ENCODE measurements at places on chromosomes 1 and 21. TPM values are rescaled to one million over a fixed set of nuclear protein-coding genes. Genes with fewer than 3 reads are reported as not detected.
A peak's percentile ranks its signal among the peaks of the same experiment; 100 is the strongest.

DNA sequence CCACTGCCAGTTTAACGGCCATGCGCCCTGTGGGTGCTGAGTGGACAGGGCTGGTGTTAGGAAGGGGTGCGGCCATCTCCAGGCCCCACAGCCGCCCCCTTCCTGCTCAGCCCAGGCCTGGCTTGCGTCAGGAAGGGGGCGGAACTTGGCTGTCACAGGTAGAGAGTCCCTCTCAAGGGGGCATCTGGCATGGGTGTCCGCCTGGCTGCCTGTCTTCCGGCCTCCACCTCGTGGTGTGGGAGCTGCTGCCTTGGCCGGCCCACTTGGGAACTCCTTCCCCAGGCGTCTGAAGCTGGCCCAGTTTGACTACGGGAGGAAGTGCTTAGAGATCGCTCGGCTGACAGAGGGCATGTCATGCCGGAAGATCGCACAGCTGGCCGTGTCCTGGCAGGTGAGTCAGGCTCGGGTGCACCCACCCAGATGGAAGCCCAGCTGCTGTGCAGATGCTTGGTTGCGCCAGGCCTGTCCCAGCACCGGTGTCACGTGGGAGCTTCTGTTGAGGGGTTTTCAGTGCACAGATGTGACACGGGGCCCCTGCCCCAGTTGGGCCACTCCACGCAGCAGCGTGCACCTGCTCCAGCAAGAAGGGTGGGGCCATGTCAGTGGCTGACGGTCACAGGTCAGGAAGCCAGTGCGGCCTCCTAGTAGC lies 9.1 kb upstream of the ATAD3B start:
- peak; percentile 52 for DNase-seq

DNA sequence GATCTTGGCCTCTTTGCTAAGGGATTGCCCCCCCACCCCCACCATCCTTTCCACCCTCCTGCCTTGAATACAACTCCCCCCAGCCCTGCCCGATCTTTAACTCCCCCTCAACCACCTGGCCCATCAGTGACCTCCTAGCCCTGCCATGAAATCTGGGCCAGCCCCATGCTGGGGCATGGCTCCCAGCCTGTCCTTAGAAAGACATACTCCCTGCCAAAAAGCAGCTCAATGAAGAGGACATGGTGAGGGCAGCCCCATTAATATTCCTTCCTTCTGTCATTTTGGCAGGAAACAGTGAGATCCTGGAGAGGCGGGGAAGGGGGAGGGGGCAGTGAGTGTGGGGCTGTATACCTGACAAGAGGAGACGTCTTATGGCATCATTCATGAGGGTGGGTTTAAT lies 66.8 kb upstream of the DISP3 start:
- DNase-seq: no peak

DNA sequence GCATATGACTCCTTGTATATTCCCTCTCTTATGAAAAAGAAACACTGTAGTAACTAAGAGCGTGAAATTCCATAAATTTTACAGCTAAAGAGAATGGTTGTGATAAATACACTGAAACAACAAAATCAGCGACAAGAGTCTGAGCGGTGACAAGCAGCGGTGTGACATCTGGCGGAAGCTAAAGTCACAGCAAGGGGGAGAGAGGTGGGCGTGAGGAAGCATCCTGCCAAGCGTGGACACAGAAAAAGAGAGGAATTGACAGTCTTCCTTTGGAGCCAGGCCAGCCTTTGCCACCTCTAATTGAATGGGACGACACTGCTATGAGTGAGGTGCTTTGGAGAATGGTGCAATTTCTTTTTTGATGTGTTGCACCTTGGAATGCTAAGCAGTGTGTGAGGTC lies 25.9 kb downstream of the PSMB2 start:
- no peak for DNase-seq

- DNase-seq: no peak
Observed at GRCh38 chr1:22738069-22738435, 27.4 kb downstream of the EPHB2 start.

GRCh38 chr1:37073152-37073853 lies 39.0 kb upstream of the GRIK3 start:
- DNase-seq: no peak

- no peak for DNase-seq
Observed at GRCh38 chr1:64309431-64309831, 106.0 kb downstream of the UBE2U start.

DNA sequence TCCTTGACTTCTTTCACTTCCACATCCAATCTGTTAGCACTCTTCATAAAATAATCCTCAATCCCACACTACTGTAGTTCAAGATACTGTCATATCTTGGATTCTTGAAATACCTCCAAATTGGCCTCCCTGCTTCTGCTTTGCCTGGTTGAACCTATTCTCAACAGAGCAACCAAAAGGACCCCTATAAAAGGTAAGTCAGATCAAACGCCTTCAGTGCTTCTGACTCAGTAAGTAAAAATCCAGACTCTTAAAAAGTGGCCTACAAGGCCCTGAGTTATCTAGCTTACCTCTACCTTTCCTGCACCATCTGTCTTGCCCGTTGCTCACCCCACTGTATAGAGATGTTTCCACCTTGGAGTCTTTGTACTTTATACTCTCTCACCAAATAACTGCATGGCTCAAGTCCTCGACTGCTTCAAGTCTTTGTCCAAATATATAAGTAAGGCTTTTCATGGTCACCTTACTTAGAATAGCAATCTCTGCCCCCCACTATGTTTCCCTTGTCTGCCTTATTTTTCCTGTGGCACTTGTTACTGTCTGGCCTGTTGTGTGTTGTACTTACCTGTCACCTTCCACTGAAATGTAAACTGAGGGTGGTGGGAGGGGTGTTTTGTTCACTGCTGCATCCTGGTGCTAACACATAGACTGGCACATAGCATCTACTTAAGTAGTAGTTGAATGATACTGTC lies 5.1 kb upstream of the PIGV start:
- no peak for DNase-seq

GRCh38 chr1:114195819-114196218 lies 42.1 kb upstream of the SYT6 start:
- no peak for DNase-seq

GRCh38 chr1:206674745-206675175 lies 9.9 kb upstream of the MAPKAPK2 start:
- DNase-seq: no peak

DNA sequence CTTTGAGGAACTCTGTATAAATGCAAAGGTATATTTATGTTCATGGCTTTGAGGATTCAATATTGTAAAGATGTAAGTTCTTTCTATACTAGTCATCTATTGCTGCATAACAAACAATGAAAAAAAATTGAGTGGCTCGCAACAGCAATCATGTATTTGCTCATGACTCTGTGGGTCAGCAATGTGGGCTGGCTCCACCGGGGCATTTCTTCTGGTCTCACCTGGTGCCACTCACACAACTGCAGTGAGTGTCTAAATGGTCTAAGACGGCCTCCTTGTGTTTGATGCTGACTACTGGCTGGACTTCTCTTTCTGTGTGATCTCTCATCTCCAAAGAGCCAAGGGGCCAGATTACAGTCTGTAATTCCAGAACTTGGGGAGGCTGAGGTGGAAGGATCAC lies 45.1 kb upstream of the EXO1 start:
- DNase-seq: no peak

DNA sequence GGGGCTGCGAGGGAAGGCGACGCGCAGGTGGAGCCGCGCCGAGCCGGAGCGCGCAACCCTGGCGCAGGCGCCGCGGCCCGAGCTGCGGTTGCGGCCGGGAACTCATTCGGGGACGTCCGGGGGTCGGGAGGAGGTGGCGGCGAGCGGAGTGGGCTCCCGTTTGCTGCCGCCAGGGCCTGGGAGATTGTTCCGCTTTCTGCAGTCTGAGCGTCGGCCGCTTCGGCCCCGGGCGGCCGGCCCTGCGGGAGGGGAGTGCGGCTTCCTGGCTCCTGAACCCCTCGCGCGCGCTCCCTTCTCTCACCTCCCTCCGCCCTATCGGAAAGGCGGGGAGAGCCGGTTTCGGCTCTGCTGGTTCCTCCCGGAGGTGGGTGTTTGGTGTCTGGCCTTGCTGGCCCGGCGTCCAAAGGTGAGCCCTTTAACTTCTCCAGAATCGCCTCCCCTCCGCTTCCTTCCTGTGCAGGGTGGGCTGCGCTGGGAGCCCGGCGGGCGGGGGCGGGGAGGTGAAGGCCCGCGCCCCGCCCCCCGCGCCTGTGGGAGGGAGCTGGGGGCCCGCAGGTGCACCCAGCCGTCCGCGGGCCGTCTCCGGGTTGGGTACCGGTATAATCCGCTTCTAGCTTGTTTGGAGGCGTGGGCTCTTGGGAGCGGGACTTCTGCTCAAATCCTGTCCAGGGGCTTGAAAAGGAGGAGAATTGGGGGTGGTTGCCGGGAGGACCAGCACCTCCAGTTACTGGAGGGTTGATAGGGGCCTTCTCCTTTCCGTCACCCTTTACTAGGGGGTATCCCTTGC lies 683 bp downstream of the LRRC8D start:
- DNase-seq: peak; percentile 89

GRCh38 chr1:244414543-244414942 lies 37.2 kb downstream of the ADSS2 start:
- peak; percentile 16 for DNase-seq

- DNase-seq: no peak
Observed at GRCh38 chr1:21524686-21525339, 15.6 kb downstream of the ALPL start.

GRCh38 chr1:6095511-6096242 lies 50.0 kb downstream of the KCNAB2 start:
- no peak for DNase-seq

DNA sequence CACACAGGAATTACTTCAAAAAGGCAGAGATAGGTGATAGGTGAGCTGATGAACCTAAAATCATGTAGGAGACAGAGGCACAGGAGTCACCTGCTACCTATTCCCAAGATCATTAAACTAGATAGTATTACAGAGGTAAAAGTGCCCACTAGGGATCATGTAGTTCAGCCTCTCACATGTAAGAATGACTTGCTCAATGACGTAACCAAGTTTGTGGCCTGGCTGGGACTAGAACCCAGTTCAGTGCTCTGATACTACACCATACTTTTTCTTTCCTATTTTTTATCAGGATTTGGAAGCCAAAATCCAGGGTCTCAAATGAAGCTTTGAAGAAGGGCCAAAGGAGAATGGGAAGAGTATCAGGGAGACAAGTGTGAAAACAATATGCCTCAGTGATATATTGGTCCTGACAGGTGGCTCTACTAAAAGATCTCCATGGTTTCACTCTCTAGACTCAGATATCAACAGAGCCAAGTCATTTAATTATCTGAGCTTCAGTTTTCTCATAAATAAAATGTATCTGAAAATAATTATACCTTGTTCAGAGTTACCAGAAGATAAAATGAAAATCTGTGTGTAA lies 87.3 kb upstream of the SLFNL1 start:
- DNase-seq: no peak

GRCh38 chr1:151568626-151569088 lies 28.5 kb downstream of the TUFT1 start:
- no peak for DNase-seq

DNA sequence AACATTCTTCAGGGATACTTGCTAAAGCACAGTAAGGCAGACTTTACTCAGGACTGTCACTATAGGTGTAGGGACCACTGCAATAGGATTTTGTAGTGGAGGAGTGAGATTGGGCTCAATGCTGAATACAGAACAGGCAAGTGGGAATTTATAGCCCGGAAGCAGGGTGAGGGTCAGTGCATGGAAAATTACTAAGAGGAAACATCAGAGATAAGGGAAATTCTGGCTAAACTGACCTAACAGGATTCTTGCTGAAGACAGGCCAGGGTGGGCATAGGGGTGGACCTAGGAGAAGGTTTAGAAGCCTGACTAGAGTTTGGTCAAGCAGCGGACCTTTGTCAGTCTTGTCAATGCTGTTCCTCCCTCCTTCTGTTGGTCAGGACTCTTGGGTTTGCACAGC lies 20.8 kb upstream of the ZNF362 start:
- no peak for DNase-seq

DNA sequence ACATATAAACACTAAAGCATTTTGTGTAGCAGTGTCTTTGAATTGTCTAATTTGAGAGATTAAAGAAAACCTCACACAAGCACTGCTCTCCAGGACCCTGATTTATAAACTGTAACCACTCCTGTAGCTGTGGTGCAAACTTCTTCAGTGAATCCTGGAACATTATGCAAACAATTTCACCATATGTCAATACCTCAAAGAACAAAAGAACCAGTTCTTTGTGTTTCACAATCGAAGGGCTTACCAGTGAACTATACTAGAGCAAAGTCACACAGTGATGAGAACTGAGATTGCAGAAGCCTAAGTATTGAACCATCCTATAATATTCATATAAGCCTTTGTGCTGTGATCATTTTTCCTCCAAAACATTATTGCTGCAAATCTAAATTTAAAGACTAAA lies 21.5 kb downstream of the DPH5 start:
- no peak for DNase-seq

DNA sequence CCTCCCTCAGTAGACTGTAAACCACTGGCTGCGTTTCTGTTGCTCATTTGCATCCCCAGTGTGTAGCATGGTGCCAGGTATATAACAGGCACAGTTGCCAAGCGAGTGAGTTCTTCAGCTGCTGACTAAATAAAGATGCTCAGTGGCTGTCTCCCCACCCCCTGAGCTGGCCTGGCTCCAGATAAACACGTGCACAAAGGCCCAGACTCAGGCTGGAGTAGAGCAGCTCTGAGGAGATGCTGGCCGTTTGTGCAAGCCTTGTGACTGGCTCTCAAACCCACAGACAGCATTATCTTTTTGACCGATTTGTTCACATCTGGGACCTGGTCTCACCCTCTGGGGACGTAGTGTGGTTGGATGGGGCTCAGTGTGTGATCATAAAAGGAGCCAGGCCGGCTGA lies 7.1 kb downstream of the CHRNB2 start:
- peak; percentile 41 for DNase-seq

- DNase-seq: no peak
Observed at GRCh38 chr1:32047701-32048100, 25.0 kb upstream of the TMEM39B start.

The KRTAP13-2 gene
- not detected for total RNA-seq

The TDRD5 gene
- total RNA-seq: 0.28 TPM

The HAPLN2 gene
- 0.73 TPM for total RNA-seq

The KCNJ10 gene
- 0.07 TPM for total RNA-seq

The VPS45 gene
- total RNA-seq: 54.0 TPM

The NRIP1 gene
- 16.6 TPM for total RNA-seq

The ZSWIM5 gene
- 4.7 TPM for total RNA-seq

The SYCP1 gene
- total RNA-seq: not detected

The CELA3B gene
- total RNA-seq: not detected

The NHLH1 gene
- total RNA-seq: 0.21 TPM

The DNAJC11 gene
- total RNA-seq: 75.8 TPM

The CASZ1 gene
- 4.8 TPM for total RNA-seq

The DCST2 gene
- 1.5 TPM for total RNA-seq
